ENCODE measurements at places on chromosomes 1 and 21.
A peak's percentile ranks its signal among the peaks of the same experiment; 100 is the strongest.

GRCh38 chr21:36847189-36847588 is 119.3 kb downstream of the HLCS start:
- no peak overlapping the region for H3K27ac ChIP-seq
- DNase-seq = no peak
- no peak overlapping the region for H3K4me3 ChIP-seq
- H3K27me3 ChIP-seq = no peaks in the 10 kb centered on the region

GRCh38 chr21:41758550-41758949 is 8.3 kb downstream of the RIPK4 start:
- peaks cover 40% of the 10 kb centered on the region for H3K27me3 ChIP-seq
- H3K36me3 ChIP-seq = no peaks in the 10 kb centered on the region
- no peak for DNase-seq
- no peak overlapping the region for H3K4me3 ChIP-seq
- H3K27ac ChIP-seq = no peak overlapping the region

- no peaks in the 10 kb centered on the region for H3K36me3 ChIP-seq
- H3K4me3 ChIP-seq = no peak overlapping the region
- H3K4me1 ChIP-seq = no peaks in the 10 kb centered on the region
- no peak for DNase-seq
These were observed 42.0 kb downstream of the CXADR start for GRCh38 chr21:17554679-17555465.

GRCh38 chr1:94716965-94717364 is 103.2 kb upstream of the SLC44A3 start:
- peaks cover 20% of the 10 kb centered on the region for H3K4me1 ChIP-seq
- no peak for DNase-seq
- H3K27ac ChIP-seq = no peak overlapping the region
- H3K4me3 ChIP-seq = no peak overlapping the region
- H3K27me3 ChIP-seq = no peaks in the 10 kb centered on the region

- no peaks in the 10 kb centered on the region for H3K4me1 ChIP-seq
- no peak overlapping the region for H3K27ac ChIP-seq
- H3K36me3 ChIP-seq = no peaks in the 10 kb centered on the region
- H3K27me3 ChIP-seq = peaks cover 3% of the 10 kb centered on the region
- DNase-seq = no peak
These were observed 55.2 kb upstream of the KAZN start for GRCh38 chr1:14543191-14543840.

- H3K4me1 ChIP-seq = no peaks in the 10 kb centered on the region
- H3K4me3 ChIP-seq = no peak overlapping the region
- no peaks in the 10 kb centered on the region for H3K27me3 ChIP-seq
- H3K27ac ChIP-seq = no peak overlapping the region
These were observed 45.5 kb upstream of the AIM2 start for GRCh38 chr1:159122005-159122621.

DNA sequence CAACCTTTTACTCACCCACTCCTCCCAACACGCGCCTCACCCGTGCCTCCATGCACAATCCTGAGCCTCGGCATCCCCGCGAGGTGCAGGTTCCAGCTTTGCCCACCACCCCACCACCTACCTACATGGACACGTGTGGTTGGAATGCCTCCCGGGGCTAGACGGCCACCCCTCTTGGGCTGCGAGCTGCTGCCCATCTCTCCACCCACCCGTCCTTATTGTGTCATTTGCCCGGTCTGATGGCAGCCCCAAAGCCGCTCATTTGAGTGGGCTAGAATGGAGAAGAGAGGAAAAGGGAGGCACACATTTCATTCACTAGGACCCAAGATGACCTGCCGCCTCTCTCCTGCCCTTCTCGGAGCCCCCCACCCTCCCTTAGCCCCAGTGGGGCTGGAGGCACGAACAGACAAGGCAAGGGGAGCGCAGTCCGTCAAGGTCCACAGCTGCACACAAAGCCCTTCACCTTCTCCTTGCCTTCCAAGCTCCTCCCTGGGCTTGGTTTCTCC is 785 bp downstream of the ZNF697 start:
- H3K4me3 ChIP-seq = no peak overlapping the region
- H3K27ac ChIP-seq = no peak overlapping the region
- H3K36me3 ChIP-seq = no peaks in the 10 kb centered on the region
- H3K4me1 ChIP-seq = peaks cover 11% of the 10 kb centered on the region
- H3K27me3 ChIP-seq = peaks cover 33% of the 10 kb centered on the region

GRCh38 chr1:177116941-177117340 is 47.6 kb downstream of the ASTN1 start:
- H3K36me3 ChIP-seq = no peaks in the 10 kb centered on the region
- H3K27ac ChIP-seq = no peak overlapping the region
- H3K4me3 ChIP-seq = no peak overlapping the region
- no peaks in the 10 kb centered on the region for H3K4me1 ChIP-seq
- H3K27me3 ChIP-seq = no peaks in the 10 kb centered on the region

DNA sequence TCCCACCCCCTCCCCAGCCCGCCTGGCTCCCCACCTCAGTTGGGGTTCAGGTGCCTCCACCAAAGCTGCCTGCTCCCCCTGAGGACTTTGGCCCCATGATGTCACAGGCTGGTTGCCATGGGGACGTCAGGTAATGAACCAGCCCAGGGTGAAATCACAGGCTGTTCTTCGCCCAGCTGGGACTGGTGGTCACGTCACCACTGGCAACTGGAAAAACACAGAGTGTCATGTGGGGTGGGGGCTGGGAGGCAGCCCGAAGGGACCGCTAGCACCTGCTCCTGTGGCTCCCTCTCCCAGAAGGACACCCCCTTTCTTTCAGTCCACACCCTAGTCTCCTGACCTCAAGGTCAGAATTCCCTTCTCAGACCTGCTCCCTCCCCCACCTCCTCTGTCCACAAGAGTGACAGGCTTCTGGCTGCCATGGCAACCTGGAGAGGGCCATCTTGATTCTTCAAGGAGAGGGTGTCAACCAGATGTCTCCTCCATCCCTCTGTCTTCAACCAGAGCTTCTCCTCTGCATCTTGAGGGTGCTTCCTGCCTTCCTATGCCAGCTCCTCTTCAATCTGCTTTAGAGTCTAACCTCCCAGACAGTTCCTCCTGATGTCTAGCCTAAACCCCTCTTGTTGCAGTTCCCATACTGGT is 6.2 kb downstream of the FAM131C start:
- H3K4me3 ChIP-seq = no peak overlapping the region
- no peak for DNase-seq
- H3K36me3 ChIP-seq = no peaks in the 10 kb centered on the region

DNA sequence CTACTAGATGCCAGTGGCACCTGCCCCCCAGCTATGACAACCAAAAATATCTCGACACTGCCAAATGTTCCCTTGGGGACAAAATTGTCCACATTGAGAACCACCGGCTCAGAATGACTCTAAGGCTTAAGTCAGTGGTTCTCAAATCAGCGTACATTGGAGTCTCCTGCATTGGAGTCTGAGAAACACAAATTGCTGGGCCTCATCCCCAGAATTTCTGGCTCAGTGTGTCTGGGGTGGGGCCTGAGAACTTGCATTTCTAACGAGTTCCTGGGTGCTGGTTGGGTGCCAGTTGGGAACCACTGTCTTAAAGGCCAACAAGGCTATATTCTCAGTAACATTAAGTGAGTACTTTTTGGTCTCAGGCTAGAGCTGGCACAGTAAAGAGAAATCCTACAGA is 77.7 kb upstream of the GADD45A start:
- H3K36me3 ChIP-seq = no peaks in the 10 kb centered on the region
- no peak overlapping the region for H3K27ac ChIP-seq
- H3K4me3 ChIP-seq = no peak overlapping the region
- DNase-seq = no peak
- no peaks in the 10 kb centered on the region for H3K4me1 ChIP-seq
- no peaks in the 10 kb centered on the region for H3K27me3 ChIP-seq

DNA sequence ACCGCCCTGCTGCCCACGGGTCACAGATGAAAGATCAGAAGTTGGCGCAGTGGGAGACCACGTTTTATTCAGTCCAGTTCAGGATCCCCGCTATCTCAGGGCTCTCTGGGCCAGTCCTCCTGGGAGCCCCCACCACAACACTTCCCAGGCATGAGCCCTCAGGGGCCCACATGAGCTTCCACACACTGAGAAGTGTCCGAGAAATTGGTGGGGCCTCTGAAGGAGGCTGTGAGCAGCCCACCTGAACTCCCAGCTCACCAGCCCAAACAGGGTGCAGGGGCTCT is 12.1 kb downstream of the TRIM46 start:
- no peak overlapping the region for H3K4me3 ChIP-seq
- no peak for DNase-seq
- peak overlapping the region; percentile 41 for H3K27ac ChIP-seq
- H3K4me1 ChIP-seq = peaks cover 31% of the 10 kb centered on the region
- H3K36me3 ChIP-seq = no peaks in the 10 kb centered on the region

DNA sequence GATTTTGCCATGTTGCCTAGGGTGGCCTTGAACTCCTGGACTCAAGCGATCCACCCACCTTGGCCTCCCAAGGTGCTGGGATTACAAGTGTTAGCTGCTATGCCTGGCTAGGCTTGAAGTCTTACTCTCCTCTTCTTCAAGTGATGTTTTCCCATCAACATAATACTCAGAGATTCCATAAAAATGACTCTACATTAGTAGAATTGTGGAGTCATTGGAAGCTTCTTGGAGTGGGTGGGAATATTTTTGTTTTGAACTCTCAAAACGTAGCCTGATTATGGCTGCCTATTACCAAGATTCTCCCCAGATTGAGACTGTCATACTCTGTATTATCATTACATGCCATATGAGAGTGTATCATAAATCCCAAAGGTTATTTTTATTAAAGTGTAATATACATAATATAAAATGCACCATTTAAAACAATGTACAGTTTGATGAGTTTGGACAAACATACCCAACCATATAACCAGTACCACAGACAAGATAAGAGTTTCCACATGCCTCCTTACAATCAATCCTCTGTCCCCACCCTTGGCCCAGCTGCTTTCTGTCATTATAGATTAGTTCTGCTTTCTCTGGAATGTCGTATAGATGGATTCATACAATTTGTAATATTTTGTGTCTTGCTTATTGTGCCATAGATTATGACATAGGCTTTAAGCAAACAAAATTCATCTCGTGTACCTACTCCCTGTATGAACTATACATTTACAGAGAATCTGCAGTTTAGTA is 8.0 kb upstream of the DNM3 start:
- H3K27ac ChIP-seq = no peak overlapping the region
- H3K27me3 ChIP-seq = no peaks in the 10 kb centered on the region
- H3K4me1 ChIP-seq = no peaks in the 10 kb centered on the region
- H3K4me3 ChIP-seq = no peak overlapping the region

- H3K27ac ChIP-seq = no peak overlapping the region
- DNase-seq = no peak
- no peak overlapping the region for H3K4me3 ChIP-seq
- H3K4me1 ChIP-seq = peaks cover 11% of the 10 kb centered on the region
- no peaks in the 10 kb centered on the region for H3K36me3 ChIP-seq
- H3K27me3 ChIP-seq = peaks cover 20% of the 10 kb centered on the region
These were observed 925 bp upstream of the ARHGEF10L start for GRCh38 chr1:17538428-17539117.

DNA sequence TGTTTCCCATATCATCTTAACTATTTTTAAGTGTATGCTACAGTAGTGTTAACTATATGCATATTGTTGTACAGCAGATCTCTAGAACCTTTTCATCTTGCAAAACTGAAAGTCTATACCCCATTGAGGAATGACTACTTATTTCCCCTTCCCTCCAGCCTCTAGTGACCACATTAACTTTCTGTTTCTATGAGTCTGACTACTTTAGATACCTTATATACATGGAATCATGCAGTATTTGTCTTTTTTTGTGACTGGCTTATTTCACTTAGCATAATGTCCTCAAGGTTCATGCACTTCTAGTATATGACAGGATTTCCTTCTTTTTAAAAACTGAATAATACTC is 96.5 kb upstream of the BTG3 start:
- no peak for DNase-seq
- no peak overlapping the region for H3K4me3 ChIP-seq
- no peak overlapping the region for H3K27ac ChIP-seq
- no peaks in the 10 kb centered on the region for H3K36me3 ChIP-seq
- no peaks in the 10 kb centered on the region for H3K27me3 ChIP-seq

DNA sequence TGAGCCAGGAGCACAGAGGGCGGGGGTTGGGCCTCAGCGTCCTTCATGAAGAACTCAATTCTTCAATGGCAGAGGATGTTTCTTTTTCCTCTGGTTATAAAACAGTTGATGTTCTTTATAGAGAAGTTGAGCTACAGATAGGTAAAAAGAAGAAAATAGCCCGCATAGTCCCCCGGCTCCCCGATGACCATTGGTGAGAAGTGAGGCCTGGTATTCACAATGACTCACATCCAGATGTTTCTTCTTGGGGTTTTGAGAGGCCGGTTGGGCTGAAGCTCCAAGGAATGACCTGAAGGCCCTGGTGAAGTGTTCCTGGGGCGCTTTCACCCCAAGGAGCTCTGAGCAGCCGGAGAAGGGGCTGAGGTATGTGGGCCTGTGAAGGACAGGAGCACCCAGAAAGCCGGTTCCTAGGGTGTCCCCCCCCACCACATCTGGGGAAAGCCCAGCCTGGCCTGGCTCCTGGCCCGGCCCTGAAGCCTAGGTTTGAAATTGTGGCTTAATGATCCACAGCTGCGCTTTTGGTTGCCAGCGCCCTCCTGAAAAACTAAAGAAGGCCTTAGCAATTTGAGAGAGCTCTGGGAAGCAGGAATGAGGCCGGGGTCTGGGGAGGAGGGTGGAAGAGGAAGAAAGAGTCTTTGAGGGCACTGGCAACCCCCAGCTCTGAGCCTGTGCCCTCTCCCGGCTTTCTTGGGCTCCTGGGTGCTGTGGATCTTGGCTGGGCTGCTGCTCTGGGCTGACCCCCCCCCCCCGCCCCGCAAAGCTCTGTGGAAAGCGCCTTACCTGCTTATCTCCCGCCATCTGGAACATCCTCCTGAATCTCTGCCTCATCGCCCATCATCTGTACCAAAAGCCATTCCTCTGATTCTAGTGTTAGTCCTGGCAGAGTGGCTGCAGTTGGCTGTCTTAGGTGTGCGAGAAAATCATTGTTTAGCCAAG is 444.7 kb downstream of the CAMTA1 start:
- DNase-seq = no peak
- no peaks in the 10 kb centered on the region for H3K4me1 ChIP-seq
- H3K36me3 ChIP-seq = no peaks in the 10 kb centered on the region
- H3K27ac ChIP-seq = no peak overlapping the region
- no peak overlapping the region for H3K4me3 ChIP-seq

- no peak overlapping the region for H3K27ac ChIP-seq
- DNase-seq = no peak
- H3K4me1 ChIP-seq = no peaks in the 10 kb centered on the region
- H3K36me3 ChIP-seq = no peaks in the 10 kb centered on the region
These were observed 6.9 kb downstream of the PTPRF start for GRCh38 chr1:43537423-43538142.

DNA sequence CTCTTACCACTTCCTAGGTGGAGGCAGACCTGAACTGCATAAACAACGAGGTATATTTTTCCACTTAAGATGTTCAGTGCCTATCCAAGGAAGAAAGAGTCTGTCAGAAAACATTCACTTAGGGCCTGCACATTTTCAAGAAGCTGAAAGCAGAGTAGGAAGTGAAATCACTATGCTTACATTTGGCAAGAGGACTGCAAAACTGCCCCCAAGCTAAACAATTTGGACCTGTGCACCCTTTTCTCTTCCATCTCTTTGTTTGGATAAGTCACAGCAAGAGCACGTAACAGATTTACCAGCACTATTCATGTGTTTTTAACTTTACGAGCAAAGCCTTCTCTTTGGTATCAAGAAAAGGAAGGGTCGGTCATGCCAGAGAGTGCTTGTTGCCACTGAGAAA is 13.2 kb upstream of the BEND5 start:
- peaks cover 56% of the 10 kb centered on the region for H3K4me1 ChIP-seq
- no peaks in the 10 kb centered on the region for H3K27me3 ChIP-seq
- no peaks in the 10 kb centered on the region for H3K36me3 ChIP-seq
- peak overlapping the region; percentile 85 for H3K27ac ChIP-seq

- no peaks in the 10 kb centered on the region for H3K27me3 ChIP-seq
- H3K36me3 ChIP-seq = peaks cover 7% of the 10 kb centered on the region
- DNase-seq = peak; percentile 56
- H3K4me3 ChIP-seq = no peak overlapping the region
- H3K4me1 ChIP-seq = no peaks in the 10 kb centered on the region
These were observed 7.1 kb upstream of the CLDN19 start for GRCh38 chr1:42747125-42747524.
